ENCODE measurements at places on chromosomes 2 and 18. TPM values are rescaled to one million over a fixed set of nuclear protein-coding genes. Genes with fewer than 3 reads are reported as not detected.
A peak's percentile ranks its signal among the peaks of the same experiment; 100 is the strongest.

- DNase-seq: no peak
Measured at GRCh38 chr2:210681491-210681890, 125.1 kb downstream of the CPS1 start.

GRCh38 chr2:1692342-1692741 is 52.0 kb downstream of the PXDN start:
- no peak for DNase-seq

DNA sequence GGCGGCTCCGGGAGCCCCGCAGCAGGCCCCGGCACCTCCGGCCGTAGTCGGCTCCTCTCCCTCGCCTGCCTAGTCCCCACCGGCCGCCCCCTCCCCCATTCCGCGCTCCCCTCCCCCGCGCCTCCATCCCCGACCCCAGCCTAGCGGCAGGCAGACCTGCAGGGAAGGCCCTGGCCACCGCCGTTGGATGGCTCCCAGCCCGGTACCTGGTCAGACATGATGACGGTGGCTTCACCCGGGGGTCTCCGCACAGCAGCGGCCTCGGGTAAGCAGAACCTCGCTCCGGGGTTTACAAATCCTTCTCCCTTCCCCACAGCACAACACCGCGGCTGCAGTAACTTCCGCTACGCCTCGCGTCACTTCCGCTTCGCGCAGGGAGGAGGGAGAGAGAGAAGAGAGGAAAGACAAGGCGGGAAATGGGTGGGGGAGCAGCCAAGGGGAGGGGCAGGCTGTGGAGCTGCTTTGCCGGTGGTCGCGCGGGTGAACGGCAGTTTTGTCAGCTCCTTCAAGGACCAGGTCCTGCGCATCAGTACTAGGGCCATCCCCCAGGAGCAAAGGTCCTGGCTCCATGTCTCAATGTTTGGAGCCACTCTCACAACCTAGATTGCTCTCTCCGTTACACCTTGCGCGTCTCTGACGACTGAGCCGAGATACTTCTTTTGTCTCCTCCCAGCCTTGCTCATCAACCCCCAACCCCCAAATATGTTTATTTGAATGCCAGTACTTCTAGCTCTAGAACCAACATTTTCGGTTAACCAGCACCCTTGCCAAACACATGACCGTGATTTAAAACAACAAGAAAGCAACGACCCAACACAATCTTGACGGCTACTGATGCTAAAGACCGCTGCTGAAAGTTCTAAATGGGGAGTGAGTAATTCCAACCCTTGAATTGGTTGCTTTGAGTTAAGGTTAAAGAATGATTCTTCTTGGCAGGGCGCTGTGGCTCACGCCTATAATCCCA is at the start of gene SUMO1:
Gene SUMO1 (minus strand): TSS at position 364 of the 964 bp plus-strand sequence. CDS start 146 bp downstream, at position 218.
- peak; percentile 92 for DNase-seq

- no peak for DNase-seq
Measured at GRCh38 chr2:173086518-173087213, 11.0 kb downstream of the MAP3K20 start.

DNA sequence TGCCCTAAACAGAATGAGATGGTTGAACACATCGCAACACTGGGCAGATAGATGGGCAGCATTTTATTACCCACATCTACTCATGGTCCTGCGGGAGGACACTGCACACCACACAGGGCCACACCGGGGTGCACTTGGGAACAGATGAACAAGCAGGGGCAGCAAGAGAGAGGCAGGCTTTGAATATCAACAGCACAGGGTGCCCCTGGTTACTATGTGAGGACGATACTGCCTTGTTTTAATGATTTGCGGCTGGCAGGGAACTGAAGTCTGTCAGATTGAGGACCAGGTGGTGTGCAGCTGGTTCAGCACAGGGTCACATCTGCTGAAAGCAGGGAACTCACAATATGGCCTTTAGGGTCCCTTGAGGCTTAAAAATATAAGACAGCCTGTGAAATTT is 195.7 kb downstream of the PIEZO2 start:
- peak; percentile 80 for DNase-seq

- DNase-seq: no peak
Measured at GRCh38 chr18:596288-596881, 403 bp upstream of the CLUL1 start.

The CNOT11 gene
- 35.6 TPM for total RNA-seq

DNA sequence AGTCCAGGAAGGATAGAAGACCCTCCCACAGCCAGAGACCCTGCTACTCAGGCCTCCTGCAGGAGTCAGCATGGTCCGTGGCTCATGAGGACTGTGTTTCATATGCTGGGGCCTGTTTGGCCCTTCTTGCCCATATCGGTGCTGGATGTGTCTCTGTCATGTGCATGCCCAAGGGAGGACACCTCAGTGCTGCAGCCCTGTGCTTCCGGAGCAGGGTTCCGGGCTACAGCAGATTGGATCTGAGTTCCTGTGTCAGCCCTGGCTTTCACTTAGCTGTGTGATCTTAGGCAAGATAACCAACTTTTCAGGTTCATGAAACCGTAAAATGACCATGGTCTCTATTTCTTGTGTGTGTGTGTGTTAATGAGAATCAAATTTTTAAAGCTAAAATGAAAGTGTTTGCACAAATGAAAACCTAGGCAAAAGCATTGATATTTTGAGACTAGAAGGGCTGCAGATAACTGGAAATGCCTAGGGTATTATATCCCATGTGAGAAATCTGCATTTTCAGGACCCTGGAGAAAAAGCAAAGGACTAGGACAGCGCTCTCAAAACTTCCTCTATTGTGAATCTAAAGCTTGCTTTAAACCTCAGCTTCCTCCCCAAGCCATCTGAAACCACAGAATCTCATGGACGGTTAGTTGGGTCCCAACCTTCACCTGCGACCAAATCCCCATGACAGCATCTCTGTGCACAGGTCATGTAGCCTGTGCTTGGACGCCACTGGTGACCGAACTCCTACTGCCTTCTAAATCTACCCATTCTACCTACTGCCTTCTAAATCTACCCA is 58.8 kb upstream of the CAPN13 start:
- no peak for DNase-seq

DNA sequence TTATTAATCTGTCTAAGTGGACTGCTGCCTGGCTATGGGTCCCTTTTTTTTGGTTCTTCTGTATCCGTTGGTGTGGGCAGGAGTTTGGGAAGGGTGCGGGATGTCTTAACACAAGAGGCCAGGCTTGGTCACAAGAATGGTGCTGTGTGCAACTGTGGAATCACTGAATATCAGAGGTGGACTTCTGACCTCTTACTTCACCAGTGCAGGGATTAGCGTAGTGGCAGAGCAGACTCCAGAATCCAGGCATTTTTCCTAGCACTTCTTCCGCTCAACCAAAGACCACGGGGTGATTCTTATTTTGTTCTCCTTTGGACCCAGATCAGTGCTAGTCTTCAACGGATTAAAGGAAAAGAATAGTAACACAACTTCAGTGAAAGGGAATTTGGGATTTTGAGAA is 254.3 kb upstream of the TNP1 start:
- DNase-seq: no peak

GRCh38 chr2:220703279-220703678 is 868.8 kb downstream of the EPHA4 start:
- DNase-seq: no peak

GRCh38 chr2:215540658-215541057 is 104.8 kb upstream of the FN1 start:
- no peak for DNase-seq

The RTP5 gene
- not detected for total RNA-seq

- no peak for DNase-seq
Measured at GRCh38 chr2:102155703-102156515, 13.4 kb downstream of the IL1R1 start.

DNA sequence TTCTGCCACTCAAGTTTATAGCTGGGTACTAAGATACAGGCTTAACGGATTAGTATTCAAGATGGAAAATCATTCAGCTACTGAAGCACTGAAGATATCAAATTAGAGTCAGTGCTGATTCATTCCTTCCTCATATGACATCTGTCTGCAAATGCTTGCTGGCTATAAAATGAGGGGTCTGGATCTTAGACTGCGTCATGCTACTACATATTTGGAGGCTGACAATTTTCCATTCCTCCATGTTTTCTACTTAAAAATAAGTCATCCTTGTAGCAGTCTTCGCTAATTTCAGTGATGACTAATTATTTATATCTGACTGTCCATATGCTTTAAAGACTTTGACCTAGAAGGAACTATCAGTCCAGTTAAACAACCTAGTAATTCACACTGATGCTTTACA is 233.4 kb downstream of the RIT2 start:
- DNase-seq: no peak

The DSC3 gene
- 0.47 TPM for total RNA-seq

GRCh38 chr18:44876755-44877154 is 196.1 kb downstream of the SETBP1 start:
- no peak for DNase-seq

The EVX2 gene
- total RNA-seq: 0.76 TPM

- DNase-seq: peak; percentile 38
Measured at GRCh38 chr2:48900321-48901014, 144.9 kb upstream of the LHCGR start.

- DNase-seq: peak; percentile 30
Measured at GRCh38 chr2:136305517-136306192, 187.7 kb upstream of the CXCR4 start.

DNA sequence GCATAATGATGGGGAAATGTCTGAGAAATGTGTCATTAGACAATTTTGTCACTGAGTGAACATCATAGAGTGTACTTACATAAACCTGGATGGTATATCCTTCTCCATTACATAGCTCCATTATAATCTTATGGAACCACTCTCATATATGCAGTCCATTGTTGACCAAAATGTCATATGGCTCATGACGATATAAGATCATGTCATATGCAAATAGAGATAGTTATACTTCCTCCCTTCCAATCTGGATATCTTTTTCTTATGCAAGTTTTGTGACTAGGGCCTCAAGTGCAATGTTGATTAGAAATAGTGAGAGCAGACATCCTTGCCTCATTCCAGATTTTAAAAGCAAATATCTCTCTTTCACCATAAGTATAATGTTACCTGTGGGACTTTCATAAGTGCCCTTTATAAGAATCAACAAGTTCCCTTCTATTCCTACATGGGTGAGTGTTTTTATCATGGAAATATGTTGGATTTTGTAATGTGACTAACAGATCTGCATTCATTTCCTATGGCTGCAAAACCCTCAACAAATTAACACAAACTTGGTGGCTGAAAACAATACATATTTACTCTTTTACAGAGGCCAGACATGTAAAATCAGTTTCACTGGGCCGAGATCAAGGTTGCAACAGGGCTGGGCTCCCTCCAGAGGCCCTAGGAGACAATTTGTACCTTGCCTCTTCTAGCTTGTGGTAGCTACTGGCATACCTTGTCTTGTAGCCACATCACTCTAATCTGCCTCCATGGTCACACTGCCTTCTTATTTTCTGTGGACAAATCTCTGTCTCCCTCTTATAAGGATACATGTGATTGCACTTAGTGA is 21.6 kb upstream of the SULT1C4 start:
- DNase-seq: no peak

GRCh38 chr2:134402410-134402809 is 148.5 kb downstream of the MGAT5 start:
- no peak for DNase-seq

- DNase-seq: no peak
Measured at GRCh38 chr18:76538846-76539245, 43.8 kb upstream of the ZNF516 start.

- no peak for DNase-seq
Measured at GRCh38 chr2:156666130-156666785, 230.1 kb downstream of the GPD2 start.

DNA sequence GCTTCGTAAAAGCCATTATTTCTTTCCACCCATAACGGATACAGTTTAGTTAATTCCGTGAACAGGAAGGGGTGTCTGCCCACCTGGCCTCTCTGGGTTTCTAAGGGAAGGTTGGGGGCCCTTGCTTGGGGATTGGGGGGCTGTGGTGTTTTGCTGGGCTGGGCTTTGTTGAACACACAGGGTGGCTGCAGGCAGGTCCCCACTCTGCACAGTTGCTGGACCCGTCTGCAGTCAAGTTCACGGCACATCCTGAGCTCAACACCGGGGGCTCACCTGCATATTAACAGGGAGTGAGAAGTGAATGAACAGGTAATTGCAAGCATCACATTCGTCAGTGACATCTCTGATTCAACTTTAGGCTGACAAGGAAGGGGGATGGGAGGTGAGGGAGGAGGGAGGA is 109.0 kb downstream of the ZNF516 start:
- no peak for DNase-seq

DNA sequence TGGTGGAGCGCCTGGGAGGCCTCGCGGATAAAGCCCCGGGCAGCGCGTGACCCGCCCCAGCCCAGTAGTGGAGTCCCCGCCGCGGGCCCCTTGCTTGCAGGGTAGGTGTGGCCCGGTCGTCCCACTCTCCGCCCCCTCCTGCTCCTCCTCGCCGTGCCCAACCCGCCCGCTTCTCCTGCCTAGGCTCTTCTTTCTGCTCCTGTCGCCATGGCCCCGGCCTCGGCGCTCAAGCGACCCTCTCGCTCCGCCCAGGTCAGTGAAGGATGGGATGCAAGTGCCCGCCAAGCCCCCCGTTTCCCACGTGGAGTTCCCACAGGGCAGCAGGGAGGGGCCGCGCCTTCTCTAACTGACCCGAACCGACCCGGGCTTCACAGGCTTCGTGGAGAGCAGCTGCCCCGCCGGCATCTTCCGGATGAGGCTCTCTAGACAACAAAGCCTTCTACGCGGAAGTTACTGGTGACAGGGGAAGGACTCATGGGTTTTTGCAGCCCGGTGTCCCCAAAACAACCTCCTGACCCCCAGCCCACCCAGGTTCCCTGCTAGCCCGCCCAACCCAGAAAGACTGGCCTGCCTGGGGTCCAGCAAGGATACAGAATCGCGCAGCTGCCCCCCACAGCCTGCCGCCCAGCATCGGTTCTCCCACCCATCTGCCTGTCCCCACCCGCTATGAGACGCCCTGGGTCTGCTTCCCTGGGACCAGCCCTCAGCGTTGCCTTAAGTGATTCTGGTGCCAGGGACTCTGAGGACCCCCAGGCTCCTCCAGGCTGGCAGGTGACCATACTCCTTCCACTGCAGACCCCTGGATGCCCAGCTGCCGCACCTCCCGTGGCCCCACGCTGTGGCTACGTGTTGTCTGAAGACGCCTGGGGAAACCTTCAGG is 32.8 kb downstream of the TTC32 start:
- DNase-seq: peak; percentile 37

- no peak for DNase-seq
Measured at GRCh38 chr2:237213315-237214022, 127.8 kb downstream of the COPS8 start.

DNA sequence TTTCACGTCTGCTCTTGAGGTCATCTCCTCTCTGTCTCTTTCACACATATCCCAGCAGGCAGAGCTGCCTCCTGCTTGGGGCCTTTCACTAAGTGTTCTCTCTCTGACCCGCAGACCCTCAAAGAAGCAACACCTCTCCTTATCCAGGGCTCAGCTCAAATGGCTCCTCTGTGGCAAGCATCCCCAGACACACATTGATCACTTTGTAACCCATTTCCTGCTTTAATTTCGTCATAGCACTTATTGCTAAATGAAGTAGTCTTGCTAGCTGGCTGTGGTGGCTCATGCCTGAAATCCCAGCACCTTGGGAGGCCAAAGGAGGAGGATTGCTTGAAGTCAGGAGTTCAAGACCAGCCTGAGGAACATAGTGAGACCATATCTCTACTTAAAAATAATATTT is 41.4 kb downstream of the SGPP2 start:
- no peak for DNase-seq

The LYG1 gene
- total RNA-seq: 1.2 TPM

The PLCD4 gene
- 1.9 TPM for total RNA-seq

Measured in glutamatergic neuron (in vitro differentiated cells).